Activated CD4-positive, alpha-beta T cell treated with anti-CD3 and anti-CD28 coated beads for 48 hours (primary cell): ENCODE measurements at places on chromosomes 12 and 14.

- DNase-seq = no peak
Measured at GRCh38 chr14:90730206-90730766, 85.9 kb downstream of the TTC7B start.

- no peak for DNase-seq
Measured at GRCh38 chr14:91282954-91283645, 38.6 kb upstream of the GPR68 start.

GRCh38 chr14:62939970-62940369, 105.3 kb downstream of the KCNH5 start:
- no peak for DNase-seq

DNA sequence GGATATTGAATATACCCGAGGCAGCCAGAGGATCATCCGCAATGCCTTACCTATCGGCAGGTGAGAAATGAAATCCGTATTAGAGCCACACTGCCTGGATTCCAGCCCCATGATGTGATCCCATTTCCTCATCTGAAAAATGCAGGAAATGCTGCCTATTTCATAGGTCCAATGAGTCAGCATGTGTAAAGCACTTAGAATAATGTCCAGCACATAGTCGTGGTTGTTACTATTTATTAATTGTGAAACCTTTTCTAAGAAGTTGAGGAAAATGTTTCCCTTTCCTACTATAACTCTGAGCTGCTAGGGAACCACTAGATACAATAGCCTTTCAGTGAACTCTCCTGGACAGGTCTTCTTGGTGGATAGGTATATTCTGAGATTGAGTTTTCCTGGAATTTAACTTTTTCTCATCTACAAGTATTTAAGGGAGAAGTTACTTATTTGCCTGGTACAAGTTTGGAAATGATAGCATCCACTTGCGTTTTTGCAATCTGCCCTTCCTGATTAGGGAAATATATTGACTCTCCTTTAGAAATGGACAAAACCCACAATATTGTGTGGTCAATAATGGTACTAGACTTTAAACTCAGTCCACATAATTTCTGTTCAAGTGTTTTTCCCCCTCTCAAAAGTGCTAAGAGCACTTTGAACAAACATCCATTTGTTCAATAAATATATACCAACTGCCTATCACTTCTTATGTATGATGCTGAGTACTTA, 12.2 kb downstream of the POLR3B start:
- no peak for DNase-seq

DNA sequence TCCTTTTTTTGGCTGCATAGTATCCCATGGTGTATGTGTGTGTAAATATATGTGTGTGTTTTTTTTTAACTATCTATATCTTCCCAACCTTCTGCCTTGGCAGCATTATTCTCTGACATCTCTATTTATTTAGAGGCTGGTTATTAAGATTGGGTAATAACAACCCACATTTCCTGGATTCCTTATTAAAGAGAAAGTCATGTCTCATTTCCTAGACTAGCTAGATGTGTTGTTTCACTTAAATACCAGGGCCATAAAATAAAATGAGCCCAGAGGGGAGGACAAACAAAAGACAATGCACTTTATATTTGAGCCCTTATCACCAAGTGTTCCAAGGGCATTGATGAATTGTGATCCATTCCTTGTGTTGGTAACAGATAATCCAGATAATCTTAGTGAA, 169.1 kb downstream of the SLC5A8 start:
- DNase-seq = no peak

- DNase-seq = peak; percentile 81
Measured at GRCh38 chr12:120713861-120714482, 3.7 kb downstream of the UNC119B start.
